ENCODE measurements at places on chromosomes 2 and 18.

DNA sequence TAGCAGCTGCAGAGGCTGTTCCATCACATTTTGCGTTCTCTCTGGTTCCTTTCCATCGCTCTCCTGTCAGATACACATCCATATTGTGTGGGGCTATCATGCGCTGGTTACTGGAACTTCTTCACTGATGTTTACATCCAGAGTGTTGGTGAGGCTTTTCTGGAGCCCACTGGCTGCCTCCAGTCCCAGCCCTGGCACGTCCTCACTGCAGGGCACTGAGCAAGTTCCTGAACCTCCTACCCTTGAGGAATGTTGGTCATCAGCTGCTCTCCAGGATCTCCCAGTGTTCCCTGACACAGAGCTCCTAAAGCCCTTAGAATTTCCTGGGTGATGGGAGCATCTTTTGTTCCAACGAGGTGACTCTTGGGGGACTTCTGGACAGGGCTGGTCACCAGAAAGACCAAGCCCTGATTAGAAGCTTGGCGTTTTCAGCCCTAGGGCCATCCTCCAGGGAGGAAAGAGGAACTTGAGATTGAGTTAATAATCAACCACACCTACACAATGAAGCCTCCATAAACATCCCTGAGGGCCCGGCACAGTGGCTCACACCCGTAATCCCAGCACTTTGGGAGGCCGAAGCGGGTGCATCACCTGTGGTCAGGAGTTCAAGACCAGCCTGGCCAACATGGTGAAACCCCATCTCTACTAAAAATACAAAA, 81.3 kb downstream of the TFCP2L1 start:
- no peak for DNase-seq

DNA sequence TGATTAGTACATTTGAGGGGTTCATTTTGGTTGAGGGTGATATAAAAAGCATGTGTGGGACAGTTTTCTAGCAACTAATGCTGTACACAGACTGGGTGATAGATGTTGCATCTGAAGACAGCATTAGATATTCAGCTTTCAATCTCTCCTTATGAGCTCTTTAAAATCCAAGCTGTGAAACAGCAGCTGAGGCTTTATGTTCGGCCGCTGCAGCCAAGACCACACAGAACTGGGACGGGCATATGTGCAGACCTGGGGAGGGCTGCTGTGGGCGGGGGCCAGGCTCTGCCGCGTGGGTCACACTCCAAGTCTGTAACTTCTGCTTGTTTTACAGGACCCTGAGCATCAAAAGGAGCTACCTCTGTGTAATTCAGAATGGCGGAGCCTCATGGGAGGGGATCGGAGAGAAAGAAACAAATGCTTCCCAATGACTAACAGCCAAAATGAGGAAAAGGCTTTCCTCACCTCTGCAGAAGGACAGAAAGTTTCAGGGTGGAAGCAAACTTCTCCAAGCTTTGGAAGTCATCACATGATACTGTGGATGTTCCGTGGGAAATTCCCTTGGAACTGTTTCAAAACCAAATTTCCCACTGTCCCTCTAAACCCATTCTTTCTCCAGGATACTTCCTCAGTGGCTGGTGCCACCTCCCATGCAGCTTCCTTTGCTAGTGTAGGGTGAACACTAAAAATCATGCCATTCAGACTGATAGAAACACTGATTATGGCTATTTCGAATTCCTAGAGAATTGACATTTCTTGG, 711.9 kb upstream of the ID2 start:
- no peak for DNase-seq

- no peak for DNase-seq
These were observed 72.5 kb downstream of the MRPS9 start for GRCh38 chr2:105110295-105110829.

DNA sequence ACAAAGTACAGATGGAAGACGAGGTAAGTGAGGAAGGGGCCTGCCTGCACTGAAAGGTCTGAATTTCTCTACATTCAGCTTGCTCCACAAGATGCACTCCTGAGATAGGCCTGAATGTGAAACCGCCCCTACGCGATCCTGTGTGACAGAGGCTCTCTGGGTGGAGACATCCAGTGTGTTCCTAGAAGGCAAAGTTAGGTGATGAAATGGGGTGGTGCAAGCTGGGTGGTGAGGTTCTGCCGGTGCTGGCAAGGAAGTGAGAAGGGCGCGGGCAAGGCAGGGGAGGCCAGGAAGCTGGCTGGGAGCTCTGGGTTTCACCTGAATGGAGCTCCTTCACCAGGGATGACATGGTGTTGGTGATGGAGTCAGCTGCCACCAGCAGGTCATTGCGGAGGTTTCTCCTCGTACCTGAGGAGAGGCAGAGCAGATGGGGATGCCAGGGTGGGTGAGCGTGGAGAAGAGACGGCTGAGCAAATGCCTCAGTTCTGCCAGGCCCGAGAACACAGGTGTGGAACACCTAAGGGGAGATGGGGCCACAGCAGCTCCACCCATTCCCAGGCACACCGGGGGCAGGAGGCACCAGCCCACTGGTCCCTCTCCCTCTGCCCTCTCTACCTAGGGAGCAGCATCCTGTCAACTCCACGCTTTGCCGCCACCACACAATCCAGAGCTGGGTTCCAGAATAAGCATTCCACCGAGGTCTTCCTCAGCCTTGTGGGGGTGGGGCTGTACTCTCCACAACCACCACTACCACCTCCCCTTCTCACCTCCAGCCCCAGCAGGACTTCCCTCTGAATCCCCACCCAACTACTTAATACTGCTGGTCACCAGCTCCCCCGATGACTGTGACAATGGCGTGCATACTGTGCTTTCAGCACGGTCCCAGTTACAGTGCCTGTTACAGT, 45.5 kb upstream of the DNMT3A start:
- DNase-seq = no peak

GRCh38 chr2:99691926-99692325, 202.1 kb upstream of the REV1 start:
- DNase-seq = no peak

DNA sequence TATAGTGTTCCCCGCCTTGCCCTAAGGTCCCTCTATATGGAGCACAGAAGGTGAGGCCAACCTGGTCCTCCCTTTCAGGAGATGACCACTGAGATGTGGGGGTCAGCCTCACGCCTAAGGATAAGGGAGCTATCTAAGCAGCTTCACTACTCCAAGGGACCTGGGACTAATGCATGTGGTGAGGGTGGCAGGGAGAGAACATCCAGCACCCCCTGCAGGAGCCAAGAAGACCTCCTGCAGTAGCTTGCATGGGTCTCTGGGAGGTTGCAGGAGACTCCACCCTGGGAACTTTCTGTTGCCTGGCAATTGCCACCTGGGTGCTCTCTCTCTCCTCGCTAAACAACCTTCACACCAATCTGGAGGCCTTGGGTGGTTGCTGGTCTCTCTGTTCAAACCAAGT, 93.0 kb upstream of the KLHL29 start:
- DNase-seq = no peak

DNA sequence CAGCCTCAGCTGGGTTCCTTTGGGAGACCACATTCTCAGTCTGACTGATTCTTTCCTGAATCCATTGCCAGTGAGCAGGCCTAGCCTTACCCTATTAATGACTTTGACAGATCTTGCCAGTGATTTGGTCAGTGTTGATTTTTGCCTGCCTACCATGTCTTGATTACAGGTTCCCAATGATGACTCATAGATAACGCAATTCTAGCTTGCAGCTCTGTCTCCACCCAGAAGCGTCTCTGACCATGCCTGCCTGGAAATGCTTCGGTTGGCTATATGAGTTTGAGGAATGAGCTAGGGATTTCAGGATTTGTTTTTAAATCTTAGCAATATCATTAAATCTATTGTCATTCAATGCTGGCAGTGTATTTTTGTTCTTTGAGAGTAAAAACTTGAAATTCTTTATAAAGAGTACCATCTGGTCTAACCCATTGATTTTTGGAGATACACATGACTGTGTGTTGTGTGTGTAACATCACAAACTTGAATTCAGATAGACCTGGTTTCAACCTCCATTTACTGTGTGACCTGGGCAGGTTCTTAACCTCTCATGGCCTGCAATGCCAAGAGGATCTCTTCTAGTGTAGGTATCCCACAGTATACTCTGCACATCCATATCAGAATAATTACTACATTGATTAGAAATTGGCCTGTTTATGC, 57.0 kb downstream of the CCDC150 start:
- peak; percentile 24 for DNase-seq

GRCh38 chr2:88818381-88818780, 126.9 kb downstream of the RPIA start:
- DNase-seq = no peak

- DNase-seq = peak; percentile 88
These were observed 32.9 kb downstream of the HS1BP3 start for GRCh38 chr2:20617892-20618467.

DNA sequence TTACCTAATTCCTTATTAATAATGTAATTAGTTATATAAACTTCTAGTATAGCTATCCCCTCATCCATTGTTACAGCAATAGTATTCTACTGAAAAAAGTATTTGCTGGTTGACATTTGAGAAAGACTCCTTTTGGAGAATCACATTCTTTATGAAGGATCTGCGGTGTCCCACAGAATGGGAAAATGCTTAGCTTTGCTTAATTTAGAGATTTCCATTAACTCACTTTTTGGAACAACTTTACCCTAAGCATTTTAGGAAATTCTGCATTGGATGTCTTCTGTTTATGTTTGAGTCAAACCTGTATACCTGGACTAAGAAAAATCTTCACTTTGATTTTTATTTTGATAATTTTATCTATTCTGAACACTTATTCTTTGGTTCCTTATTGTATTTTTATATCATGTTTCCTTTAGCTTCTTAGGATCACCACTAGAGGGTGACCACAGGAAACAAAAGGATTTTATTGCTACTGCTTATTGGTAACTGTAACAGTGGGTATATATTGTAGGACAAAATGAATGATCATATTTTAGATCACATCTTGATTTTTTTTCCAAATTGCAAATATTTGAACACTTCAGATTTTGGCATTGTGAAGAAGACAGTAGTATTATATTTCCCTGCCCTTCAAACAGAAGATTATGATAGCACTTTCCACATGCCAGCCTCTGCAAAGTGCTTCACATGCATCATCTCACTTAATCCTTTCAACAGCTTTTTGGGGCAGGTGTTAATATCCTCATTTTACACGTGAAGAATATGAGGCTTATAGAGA, 79.6 kb downstream of the MIB1 start:
- no peak for DNase-seq

DNA sequence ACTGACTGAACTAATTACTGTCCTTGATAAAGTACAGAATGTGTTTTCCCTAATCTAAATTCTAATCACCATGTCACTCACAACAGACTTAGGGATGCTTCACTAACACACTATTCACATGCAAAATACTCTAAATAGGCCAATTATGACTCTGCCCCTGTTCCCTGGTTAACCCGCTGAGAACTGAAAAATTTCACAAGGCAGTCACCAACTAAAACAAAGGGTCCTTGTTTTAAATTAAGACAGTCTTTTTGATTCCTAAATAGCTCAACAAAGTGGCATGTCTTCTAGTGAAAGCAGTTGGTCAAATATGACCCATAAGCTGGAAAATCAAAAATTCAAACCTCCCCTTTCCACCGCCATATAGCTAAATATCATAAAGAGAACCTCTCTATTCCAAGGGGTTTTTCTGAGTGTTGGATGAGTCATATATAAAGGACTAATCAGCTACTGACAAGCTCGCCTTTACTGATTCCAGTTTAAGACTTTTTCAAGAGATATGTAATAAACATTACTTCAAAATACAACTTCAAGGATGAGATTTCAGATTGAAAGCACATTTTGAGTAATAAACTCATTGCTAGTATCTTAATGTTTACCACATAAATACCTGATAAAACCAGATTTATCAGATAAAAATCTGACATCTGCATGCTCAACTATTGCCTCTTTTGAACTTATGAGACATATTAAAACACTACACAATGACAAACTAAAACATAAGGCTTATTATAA, 235.8 kb downstream of the TCF4 start:
- DNase-seq = no peak

DNA sequence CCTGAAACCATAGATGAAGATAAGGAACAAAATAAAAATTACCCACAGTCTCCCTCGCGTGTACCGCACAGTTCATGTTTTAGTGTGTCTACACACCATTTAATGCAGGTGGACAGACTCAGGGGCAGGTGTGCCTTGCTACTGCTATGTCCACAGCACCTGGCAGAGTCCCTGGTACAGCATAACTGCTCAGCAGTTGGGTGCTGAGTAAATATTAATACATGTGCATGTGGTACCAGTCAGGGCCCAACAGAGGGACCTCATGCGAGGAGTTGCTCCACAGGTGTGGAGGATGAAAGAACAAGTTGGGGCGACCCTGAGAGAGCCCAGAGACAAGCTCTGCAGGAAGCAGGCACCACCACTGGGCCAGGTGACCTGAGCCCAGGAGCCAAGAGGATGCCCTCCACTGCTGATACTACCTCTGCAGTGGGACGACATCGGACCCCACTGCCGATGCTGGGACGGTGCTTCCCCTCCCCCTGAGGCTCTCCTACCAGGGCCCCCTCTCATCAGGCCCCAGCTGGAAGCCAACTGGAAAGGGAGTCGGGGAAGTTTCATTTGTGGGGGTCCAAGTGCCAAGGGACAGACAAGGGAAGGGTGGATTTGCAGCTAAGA, 100.8 kb downstream of the NEDD4L start:
- no peak for DNase-seq

DNA sequence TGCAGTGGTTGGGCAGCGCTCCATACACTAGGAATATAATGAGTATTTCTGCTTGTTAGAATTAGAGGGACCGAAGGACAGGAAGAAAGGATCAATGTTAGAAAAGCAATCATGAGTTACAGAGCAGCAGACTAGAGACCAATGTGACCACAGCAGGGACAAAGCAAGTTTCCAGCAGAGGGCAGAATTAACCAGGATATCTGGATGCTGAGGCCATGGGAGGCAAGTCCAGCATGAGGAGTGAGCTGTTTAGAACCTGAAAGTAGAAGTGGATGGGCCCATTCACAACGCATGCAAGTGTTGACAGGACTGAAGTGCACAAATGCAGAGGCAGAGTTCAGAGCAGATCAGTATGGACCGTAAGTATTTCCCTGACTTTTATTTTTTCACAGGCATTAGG, 910.4 kb upstream of the GYPC start:
- DNase-seq = no peak

- DNase-seq = no peak
These were observed 43.8 kb upstream of the ITPRID2 start for GRCh38 chr2:181847702-181848101.

GRCh38 chr2:142930835-142931398, 53.5 kb downstream of the KYNU start:
- no peak for DNase-seq

- DNase-seq = no peak
These were observed 26.4 kb downstream of the RTP5 start for GRCh38 chr2:241895712-241896641.

Measured in HFF-Myc (cell line).